Activated T-cell treated with anti-CD3 and anti-CD28 coated beads, Interleukin-2, amount 50 U/mL, for 72 hours (primary cell): ENCODE measurements at places on chromosomes 4 and X.

GRCh38 chr4:78939667-78940008, 400 bp upstream of the PAQR3 start:
- DNase-seq: no peak

DNA sequence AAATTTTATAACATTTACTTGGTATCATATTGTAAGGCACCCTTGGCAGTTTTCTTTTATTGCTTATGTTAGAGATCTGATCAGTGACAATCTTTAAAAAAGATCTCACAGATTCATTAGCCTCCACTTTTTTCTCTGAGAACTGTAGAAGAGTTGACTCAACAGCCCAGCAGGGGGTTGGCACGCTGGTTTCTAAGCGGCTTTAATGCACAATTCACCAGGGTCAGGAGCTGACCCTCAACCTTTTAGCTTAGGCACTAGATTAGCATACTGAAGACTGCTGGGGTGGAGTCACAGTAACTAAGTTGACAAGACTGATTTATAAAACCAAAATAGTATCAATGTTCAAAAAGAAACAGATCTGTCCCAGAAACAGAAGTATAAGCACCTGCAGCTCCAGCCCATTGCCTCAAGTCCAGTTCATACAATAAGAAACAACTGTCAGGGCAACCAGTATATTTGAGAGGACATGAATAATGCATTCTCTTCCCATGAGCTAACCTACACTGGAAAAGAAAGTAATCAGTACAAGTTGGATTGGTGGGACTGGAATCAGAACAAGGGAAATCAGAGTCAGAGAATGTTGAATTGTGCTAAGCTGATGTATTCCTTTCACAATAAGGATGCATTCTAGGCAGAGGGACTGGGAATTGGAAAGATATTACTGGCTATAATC, 77.6 kb downstream of the PDE5A start:
- no peak for DNase-seq

- no peak for DNase-seq
Measured at GRCh38 chr4:66946761-66947160, 598.5 kb downstream of the CENPC start.

- no peak for DNase-seq
Measured at GRCh38 chr4:2924286-2924685, 38.9 kb downstream of the NOP14 start.

- DNase-seq: no peak
Measured at GRCh38 chr4:156800463-156800862, 171.1 kb downstream of the PDGFC start.

- peak; percentile 35 for DNase-seq
Measured at GRCh38 chr4:147732518-147733235, 789 bp downstream of the ARHGAP10 start.

DNA sequence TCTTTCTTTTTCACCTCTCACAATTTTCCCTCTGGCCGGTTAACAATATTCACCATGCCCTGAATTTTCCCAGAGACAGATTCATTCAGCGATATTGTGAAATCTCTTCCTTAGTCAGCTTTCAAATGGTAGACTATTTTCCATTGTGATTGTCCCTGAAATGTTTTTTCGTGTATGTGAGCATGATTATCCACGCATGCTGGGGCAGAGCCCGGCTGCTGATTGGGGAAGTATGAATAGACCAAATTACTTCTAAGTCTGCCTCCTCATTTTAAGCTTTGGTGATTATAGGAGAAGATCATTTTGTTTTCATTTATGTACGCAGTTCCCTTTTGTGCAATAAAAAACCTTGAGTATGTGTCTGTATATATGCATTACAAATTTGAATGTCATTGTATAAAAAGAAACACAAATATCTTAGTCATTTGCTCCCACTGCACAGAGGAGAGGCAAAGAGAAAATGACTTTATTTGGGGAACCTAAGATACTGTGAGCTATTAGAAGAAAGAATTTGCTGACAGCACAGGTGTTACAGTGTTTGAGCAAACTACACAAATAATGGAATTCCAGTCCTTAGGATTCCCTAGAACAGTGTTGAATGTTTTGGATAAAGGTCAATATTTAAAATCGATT, 11.3 kb downstream of the DTHD1 start:
- DNase-seq: no peak

DNA sequence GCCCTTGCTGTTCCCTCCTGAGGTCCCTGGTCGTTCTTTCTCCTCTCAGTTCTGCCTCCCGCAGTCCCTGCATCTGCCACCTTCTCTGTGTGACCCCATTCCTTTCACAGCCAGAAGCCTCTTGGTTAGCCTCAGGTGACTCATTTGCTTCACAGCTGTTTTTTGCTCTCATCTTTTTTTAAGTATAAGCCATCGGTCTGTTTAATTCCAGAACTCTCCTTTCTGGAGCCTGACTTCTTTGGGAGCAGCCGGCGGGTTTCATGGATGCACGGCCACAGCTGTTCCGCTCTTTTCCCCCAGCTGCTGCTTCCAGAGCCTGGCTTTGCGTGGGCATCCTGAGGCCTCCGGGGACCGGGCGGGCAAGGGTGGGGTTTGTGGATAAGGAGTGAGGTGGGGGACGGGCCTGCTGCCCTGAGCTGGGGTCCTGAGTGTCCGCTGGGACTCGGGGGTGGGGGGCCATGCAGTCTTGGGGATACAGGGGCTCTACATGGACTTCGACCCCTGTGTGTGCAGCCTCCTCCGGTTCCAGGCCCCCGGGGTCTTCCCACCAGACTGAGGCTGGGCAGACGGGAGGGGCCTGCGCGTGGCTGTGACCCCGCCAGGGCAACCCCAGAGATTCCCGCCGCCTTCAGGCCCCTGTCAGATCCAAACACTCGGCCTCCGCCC, 46.7 kb downstream of the PCGF3 start:
- no peak for DNase-seq

DNA sequence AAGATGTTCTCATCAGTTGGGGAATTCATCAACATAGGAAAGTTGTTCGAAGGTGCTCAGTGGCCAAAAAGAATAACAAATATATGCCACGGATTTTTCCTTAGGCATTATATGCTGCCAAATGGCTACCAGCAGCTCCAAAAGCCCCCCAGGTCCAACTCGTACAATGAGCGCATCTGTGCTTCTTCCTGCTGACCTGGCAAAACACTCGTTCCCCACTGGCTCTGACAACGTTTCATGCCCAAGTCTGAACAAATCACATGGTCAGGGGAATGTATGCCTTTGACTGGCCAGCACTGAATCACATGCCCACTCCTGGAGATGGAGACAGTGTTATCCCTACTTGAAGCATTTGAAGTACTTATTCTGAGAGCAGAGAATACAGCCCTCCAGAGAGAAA, 59.9 kb upstream of the SPP1 start:
- no peak for DNase-seq

GRCh38 chrX:154799556-154800348, 5.5 kb downstream of the MPP1 start:
- DNase-seq: no peak

DNA sequence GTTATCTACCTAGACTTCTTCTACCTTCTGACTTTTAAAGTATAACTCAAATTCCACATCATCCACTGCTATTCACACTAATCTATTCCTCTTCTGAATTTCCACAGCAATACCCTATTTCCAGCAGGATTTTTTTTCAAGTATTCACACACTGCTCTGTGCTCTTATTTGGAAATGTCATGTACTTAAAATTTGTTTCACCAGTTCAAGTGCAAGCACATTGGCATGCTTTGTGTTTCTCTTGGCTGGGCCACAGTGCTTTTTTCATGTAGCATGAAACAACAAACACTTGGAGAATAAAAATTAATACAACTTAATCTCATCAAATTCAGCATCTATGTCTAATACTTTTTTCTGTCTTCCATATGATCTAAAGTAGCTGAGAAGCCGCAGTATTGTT, 161.8 kb upstream of the PCDH18 start:
- DNase-seq: no peak

DNA sequence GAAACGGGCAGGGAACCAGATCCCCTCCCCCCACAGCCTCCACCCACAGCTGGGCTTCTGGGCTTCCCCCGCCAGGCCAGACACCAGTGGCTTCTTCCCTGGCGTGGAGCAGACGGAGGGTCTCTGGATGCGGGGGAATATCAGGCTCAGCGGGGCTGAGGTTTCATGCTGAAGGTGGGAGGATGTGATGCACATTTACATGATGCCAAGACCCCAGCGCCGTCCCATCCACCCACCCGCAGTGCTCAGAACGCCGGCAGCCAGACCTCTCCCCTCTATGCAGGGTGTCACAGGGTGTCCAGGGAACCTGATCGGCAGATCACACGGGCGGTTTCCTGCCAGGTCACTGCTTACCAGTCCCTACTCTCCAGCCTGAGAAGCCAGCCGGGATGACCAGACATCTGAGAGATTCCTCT, 12.8 kb upstream of the TNIP2 start:
- DNase-seq: no peak

DNA sequence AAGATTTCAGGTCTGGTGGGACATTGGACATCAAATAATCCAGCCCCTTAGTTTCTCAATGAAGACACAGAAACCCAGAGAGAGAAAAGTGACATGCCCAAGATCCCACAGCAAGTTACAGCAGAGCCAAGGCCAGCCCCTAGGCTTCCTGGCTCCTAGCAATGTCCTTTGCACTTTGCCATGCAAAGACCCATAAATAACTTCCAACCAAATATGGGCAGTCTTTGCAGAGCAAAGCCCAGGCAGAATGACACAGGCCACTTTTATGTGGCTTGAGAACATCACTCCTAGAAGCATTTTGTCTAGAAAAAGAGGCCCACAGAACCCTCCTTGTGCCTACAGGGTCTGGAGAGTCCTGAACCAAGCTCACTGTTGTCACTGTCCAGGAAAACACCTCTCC, 78.1 kb upstream of the ATP6AP2 start:
- no peak for DNase-seq

GRCh38 chrX:73577361-73577760, 14.4 kb downstream of the CHIC1 start:
- DNase-seq: no peak

- DNase-seq: no peak
Measured at GRCh38 chr4:152635851-152636250, 43.9 kb downstream of the TMEM154 start.

DNA sequence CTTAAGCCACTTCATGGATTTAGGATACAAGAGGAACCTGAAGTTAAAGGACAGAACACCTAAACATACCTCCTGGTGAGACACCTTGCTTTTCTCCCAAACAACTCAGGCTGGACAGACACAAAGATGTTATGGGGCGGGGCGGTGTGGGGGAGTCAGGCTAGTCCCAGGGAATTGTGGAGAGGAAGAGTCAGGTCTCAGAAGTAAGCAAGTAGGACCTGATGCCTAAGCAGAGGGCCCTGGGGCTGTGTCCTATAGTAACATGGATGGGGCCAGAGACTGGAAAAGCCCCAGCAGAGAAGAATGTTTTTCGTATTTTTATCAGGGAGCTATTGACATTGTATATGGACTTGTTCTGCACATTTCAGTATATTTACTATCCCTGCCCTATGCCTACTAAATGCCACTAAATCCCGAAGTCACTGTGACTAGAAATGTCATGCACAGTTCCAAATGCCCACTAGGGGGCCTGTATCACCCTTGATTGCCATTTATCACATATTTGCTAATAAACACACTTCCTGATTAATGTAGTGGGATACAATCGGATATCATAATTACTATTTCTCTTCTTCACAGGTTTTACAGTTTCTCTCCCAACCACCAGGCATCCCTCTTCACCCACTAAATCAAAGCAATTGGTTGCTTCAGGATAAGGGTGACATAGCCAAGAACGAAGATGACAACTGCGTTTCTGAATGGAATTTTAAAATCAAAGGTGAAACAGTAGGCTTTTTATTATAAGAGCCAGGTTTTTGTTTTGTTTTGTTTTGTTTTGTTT, 23.8 kb upstream of the ARHGAP10 start:
- peak; percentile 44 for DNase-seq

DNA sequence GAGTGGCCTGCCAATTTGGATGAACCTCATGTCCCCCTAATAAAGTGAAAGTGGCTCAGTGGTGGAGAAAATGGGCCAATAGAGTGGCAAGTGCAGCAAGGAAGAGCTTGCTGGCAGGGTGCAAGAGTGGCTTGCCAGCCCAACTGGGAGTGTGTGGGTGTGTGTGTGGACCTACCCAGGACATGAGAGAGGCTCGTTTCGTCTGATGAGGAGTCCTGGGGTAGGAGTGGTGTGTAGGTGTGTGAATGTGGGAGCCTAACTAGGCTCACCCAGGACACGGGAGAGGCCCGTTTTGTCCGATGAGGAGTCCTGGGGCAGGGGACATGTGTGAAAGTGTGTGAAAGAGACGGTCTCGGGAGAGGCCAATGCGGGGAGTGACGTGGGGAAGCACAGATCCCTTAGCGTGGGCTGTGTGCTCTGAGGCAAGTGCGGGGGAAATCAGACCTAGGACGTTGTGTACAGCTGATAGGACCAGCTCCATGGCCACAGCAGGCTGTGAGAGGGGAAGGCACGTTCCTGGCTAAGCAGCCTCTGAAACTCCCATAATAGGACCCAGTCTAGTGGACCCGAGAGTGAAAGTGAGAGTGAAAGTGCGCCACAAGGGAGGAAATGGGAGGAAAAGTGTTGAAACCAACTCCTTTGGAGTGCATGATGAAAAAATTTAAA, 5.3 kb downstream of the GAGE10 start:
- no peak for DNase-seq

- no peak for DNase-seq
Measured at GRCh38 chr4:15988222-15988621, 25.2 kb upstream of the FGFBP2 start.

- no peak for DNase-seq
Measured at GRCh38 chr4:162457071-162457865, 293.5 kb upstream of the FSTL5 start.

DNA sequence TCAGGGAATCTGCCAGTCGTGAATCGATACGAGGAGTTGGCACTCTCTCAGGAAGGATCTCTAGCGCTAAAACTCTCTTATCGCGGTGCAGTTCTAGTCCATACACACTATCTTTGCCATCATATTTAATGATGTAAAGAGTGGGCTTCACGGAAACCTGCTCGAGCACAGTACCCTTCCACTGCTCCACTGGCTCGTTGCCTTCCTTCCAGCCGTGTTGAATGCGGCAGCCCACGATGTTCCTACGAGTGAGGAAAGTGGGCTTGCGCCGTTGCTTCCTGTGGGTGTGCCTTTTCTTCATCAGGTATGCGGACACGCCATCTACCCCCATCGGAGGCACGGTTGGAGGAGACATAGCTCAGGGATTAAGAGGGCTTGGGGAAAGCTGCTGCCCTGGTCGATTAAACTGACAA, 661 bp downstream of the SPIN4 start:
- peak; percentile 27 for DNase-seq

DNA sequence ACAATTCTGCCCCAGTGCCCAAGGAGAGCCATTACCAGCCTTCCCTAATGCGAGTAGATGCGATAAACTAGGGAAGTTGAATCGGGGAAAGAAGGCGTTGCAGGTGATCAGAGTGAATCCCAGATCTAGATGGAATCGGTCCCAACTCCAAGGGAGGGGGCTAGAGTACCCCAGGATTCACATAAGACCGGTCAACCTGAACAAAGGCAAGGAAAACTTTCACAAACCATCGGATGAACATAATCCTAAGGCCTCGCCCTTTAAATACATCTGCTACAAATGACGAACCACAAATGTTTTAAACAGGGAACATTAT, 11.2 kb upstream of the ZCCHC13 start:
- no peak for DNase-seq

GRCh38 chrX:17291171-17291900, 83.7 kb upstream of the NHS start:
- DNase-seq: no peak
